Urinary bladder (tissue), 4 donors: ENCODE measurements at places on chromosomes 2 and 18. TPM values are rescaled to one million over a fixed set of nuclear protein-coding genes. Genes with fewer than 3 reads are reported as not detected.

The AQP4 gene
- 0.58 TPM for total RNA-seq

The SLC9A2 gene
- 4.2 TPM for total RNA-seq

The HOXD12 gene
- total RNA-seq, result 2.2 TPM

The TSPYL6 gene
- 0.16 TPM for total RNA-seq

The ERICH2 gene
- total RNA-seq, result not detected

The KCNG2 gene
- 0.21 TPM for total RNA-seq

The FTCDNL1 gene
- total RNA-seq, result 0.85 TPM

The CYBRD1 gene
- 223 TPM for total RNA-seq

The DNAJC5G gene
- 0.42 TPM for total RNA-seq

The C2orf66 gene
- total RNA-seq, result 0.32 TPM

The PER2 gene
- total RNA-seq, result 7.5 TPM

The G6PC2 gene
- not detected for total RNA-seq

The UGT1A10 gene
- not detected for total RNA-seq

The IL1F10 gene
- not detected for total RNA-seq

The GREB1L gene
- total RNA-seq, result 1.4 TPM

The ZSWIM2 gene
- total RNA-seq, result 0.21 TPM

The INHBB gene
- 0.74 TPM for total RNA-seq

The GPR155 gene
- 17.3 TPM for total RNA-seq

The KCNS3 gene
- 14.9 TPM for total RNA-seq

The GAREM1 gene
- 15.9 TPM for total RNA-seq

The HOXD13 gene
- total RNA-seq, result 14.9 TPM

The ASXL3 gene
- total RNA-seq, result 16.8 TPM

The RALB gene
- total RNA-seq, result 60.9 TPM

The HADHB gene
- total RNA-seq, result 112 TPM

The LHCGR gene
- 5.6 TPM for total RNA-seq

The MROH2A gene
- 0.32 TPM for total RNA-seq

The CEBPZ gene
- total RNA-seq, result 62.7 TPM

The ALLC gene
- 0.16 TPM for total RNA-seq

The NTSR2 gene
- not detected for total RNA-seq

The MCM6 gene
- 28.2 TPM for total RNA-seq

The MC5R gene
- not detected for total RNA-seq

The ANKRD36 gene
- total RNA-seq, result 172 TPM

The ARHGAP28 gene
- total RNA-seq, result 84.0 TPM

The CLEC4F gene
- total RNA-seq, result not detected

The SIGLEC15 gene
- total RNA-seq, result 2.3 TPM

The PSMA8 gene
- total RNA-seq, result not detected

The UGP2 gene
- total RNA-seq, result 158 TPM

The REEP1 gene
- 21.9 TPM for total RNA-seq

The CPO gene
- 0.53 TPM for total RNA-seq

The GYPC gene
- 65.2 TPM for total RNA-seq

The FN1 gene
- total RNA-seq, result 1,853 TPM

The ERFE gene
- total RNA-seq, result 0.79 TPM

The GCG gene
- total RNA-seq, result not detected

The PFN4 gene
- total RNA-seq, result 1.4 TPM

The KIF5C gene
- total RNA-seq, result 10.8 TPM

The EMILIN1 gene
- total RNA-seq, result 122 TPM

The IL36A gene
- not detected for total RNA-seq

The POMC gene
- total RNA-seq, result 1.5 TPM

The VIT gene
- 10.0 TPM for total RNA-seq

The WNT10A gene
- 1.9 TPM for total RNA-seq

The DTNA gene
- total RNA-seq, result 31.7 TPM

The CD302 gene
- 51.8 TPM for total RNA-seq

The TNFAIP6 gene
- total RNA-seq, result 34.1 TPM

The TBC1D8 gene
- total RNA-seq, result 19.0 TPM

The IGFBP5 gene
- 159 TPM for total RNA-seq

The RNF125 gene
- total RNA-seq, result 10.9 TPM

The SERPINB12 gene
- total RNA-seq, result not detected

The BMP10 gene
- total RNA-seq, result not detected

The COL6A3 gene
- 1,173 TPM for total RNA-seq

The SLC4A5 gene
- 3.8 TPM for total RNA-seq
